ENCODE measurements at places on chromosomes 3 and 15.

DNA sequence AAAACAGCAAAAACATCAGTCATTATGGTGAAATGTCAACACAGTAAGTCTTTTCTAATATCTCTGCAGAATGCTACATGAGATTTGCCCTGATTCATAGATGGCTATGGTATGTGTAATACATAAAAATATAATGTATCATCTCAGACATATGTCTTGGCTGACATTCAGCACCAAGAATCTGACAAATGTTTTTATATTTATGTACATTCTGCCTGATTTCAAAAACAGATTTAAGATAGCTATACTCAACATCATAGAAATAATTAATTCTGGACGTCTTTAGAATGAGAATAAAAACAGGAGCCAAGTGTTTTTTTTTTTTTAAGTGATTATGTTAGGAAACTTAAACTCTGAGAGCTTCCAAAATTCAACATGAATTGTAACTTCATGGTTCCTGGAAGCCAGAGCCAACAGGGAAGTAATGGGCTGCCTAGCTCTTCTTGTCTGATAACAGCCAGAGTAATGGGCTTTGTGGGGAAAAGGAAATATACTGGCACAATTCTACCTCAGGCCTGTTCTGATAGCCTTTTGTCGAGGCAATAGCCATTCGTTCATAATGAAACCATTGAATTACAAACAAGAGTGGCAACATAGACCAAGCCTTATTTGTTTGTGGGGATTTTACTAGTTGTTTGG is 184.4 kb downstream of the VGLL4 start:
- DNase-seq: no peak

GRCh38 chr3:69209413-69209812 is 87.0 kb upstream of the LMOD3 start:
- no peak for DNase-seq

- no peak for DNase-seq
Measured at GRCh38 chr3:85591451-85591850, 632.7 kb downstream of the CADM2 start.

DNA sequence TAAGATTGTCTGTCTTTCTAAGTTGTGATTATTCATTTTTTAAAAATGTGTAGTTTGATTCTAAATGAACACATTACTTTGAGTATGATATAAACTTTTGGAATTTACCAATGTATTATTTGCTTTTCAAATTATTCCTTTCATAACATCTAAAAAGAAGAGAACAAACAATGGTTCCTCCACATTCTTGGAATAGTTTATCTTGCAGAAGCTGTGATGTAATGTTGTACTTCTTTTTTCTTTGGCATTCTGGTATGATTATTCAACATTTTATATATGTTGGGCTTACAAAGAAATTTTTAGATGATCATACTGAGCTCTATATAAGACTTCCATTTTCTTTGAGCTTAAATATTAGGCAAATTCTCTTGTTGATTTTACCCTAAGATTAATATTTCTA is 419.2 kb downstream of the DIPK2A start:
- DNase-seq: no peak

DNA sequence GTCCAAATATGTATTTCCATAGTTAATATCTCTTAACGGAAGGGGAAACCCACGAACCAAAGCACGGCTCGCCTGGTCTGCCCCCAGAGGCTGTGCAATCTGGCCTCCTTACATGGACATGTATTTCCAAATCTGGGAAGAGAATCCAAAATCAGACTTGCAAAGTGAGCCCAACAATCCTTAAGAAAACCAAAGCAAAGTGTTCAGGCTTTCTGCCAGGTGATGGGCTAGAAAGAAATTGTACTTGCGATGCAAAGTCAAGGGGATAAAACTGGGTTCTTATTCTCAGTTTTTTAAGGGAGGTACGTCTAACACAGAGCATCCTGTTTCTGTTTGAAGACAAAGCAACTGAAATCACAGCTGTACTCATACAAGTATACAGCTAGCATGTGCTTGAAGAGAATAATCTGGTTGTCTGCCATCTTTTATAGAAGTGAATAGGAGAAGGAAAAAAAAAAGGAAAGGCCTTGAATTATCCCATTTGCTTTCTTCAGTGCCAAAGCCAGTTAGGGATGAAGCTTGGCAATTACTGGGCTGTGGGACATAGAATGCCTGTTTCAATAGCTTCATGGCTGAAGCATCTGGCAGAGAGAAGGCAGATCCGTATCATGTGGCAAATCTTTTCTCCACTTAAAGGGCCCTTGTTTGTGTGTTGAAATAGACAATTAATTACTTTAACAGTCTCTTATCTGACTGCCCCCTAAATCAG is 48.4 kb downstream of the LRIG1 start:
- no peak for DNase-seq

- DNase-seq: no peak
Measured at GRCh38 chr3:179318876-179319275, 4.0 kb upstream of the ZNF639 start.

GRCh38 chr3:14841836-14842235 is 23.1 kb downstream of the FGD5 start:
- no peak for DNase-seq

GRCh38 chr3:120678331-120678947 is 3.6 kb downstream of the HGD start:
- no peak for DNase-seq

Data from stimulated activated CD8-positive, alpha-beta memory T cell treated with anti-CD3 and anti-CD28 coated beads, Interleukin-4, amount 100 ng/mL, for 4 hours (primary cell).